ENCODE measurements at places on chromosomes 5 and 9.

DNA sequence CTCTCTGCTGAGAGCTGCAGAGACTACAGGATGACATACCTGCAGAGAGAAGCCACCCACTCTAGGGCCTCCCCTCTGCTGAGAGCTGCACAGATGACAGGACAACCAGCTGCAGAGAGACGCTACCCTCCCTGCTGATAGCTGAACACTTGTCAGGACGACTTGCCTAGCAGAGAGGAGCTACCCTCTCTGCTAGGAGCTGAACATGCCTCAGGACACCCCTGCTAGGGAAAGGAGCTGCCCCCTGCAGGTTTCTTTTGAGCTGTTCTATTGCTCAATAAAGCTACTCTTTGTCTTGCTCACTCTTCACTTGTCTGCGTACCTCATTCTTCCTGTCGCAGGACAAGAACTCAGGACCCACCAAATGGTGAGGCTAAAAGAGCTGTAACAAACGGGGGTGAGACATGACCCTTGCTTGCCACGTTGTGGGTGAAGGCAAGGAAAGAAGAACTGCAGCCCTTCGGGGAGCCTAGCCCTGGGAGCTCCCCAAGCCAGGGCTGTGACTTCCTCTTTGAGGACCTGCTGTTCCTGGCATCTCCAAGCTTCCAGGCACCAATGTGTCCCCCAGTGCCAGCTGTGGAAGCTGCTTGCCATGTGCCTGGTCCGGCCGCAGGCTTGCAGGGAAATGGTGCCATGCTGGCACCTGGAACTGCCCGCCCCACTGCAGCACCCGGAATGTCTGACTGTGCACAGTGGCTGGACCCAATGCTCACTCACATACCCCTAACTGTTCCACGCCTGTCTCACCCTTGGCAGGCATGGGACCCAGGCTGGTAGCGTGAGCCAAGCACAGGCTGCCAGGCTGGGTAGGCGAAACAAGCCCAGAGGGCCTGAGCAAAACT, 5.1 kb upstream of the TESK1 start:
- DNase-seq = no peak

DNA sequence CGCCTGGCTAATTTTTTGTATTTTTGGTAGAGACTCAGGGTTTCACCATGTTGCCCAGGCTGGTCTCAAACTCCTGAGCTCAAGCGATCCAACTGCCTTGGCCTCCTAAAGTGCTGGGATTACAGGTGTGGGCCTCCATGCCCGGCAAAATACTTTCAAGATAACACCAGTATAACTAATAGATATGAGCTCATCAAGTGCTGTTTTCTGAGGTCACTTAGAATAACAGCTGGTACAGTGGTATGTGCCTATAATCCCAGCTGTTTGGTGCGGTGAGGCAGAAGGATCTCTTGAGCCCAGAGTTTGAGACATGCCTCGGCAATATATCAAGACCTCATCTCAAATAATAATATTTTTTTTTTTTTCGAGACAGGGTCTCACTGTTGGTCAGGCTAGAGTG, 30.5 kb upstream of the CREBRF start:
- DNase-seq = peak; percentile 21

GRCh38 chr5:4855036-4855435, 285.1 kb upstream of the ADAMTS16 start:
- no peak for DNase-seq

- DNase-seq = no peak
These were observed 4.3 kb downstream of the RAI14 start for GRCh38 chr5:34660444-34660843.

DNA sequence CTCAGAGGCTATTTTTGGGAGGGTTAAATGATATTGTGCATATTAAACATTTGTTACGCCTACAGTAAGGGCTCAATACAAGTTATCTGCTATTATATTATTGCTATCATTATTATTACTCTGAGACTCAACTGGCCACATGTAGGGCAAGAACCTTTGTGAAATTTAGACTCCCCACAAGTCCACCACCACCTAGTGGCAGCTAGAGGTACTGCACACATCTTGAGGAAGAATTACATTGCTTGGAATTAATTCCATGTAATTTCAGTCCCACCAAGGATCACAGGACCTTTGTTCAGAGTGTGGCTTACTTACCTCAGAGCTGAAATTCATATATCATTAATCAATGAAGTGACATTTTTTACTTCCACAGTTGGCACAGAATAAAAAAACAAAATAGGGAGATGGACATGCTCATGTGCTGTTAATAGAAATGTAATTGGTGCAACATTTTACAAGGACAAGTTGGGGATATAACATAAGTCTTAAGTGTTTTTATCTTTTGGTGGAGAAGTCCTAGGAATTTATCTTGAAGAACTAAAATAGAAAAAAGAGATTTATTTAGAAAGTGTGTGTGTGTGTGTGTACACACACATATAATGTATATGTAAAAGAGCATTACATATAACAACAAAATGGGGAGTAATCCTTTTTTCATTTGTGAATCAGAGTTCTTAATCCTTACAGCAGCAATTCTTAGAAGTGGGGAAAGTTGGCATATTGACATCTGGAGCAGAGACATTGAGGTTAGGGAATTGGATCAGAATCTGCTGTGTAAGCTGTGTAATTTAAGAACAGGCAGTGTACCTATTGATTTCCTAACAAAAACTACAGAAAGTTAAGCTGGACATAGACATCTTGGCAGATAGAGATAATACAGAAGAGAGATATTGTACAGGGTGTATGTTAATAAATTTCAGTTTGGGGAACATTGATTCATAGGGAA, 11.2 kb downstream of the MSANTD3 start:
- peak; percentile 86 for DNase-seq

GRCh38 chr9:68794898-68795297, 89.9 kb downstream of the PIP5K1B start:
- no peak for DNase-seq

- DNase-seq = no peak
These were observed 163.8 kb upstream of the TRPM3 start for GRCh38 chr9:71285191-71285656.

GRCh38 chr9:110880189-110880588, 158.1 kb downstream of the LPAR1 start:
- no peak for DNase-seq

DNA sequence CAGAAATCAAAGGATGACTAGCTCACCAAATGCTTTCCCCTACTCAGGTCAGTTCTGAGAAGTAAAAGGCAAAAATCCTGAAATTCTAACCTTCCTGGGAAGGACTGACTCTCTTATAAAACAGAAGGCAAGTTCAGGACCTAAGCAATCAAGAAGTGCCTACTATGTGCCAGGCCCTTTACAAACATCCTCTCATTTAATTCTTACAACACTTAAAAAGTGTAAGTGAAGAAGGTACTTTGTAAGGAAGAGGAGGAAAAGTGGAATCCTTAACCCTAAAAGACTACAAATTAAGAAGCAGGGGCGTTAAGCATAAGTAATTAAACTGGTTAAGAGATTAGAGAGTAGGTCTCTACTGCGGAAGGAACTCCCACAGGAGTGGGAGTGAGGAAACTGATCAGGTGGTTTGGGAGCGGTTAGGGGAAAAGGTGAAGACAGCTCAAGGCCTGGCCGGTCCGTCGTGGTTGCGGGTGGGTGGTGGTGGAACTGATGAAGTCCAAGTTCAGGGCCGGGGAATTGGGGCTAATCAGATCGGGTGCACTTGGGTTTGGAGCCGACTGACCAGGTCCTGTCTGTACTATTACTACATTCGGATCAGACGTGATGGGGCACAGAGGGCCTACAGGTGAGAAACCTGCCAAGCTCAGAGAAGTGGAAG, 839 bp downstream of the MED27 start:
- DNase-seq = no peak

DNA sequence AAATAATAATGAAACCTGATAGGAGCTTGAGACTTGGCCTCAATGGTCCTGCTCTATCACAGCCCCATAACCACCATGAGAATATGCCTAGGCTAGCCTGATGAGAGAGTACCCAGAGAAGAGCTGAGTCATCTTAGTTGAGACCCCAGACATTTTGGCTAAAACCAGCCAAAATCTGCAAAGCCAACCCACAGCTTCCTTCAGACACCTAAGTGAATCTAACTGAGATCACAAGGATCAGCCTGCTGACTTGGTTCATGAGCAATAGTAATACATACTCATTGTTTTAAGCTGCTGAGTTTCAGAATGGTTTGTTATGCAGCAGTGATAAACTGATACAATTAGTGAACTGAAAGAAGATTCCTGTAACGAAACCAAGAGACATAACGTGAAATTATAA, 473.7 kb upstream of the PTGER4 start:
- DNase-seq = no peak

GRCh38 chr5:79493596-79494345, 20.2 kb downstream of the HOMER1 start:
- DNase-seq = no peak

DNA sequence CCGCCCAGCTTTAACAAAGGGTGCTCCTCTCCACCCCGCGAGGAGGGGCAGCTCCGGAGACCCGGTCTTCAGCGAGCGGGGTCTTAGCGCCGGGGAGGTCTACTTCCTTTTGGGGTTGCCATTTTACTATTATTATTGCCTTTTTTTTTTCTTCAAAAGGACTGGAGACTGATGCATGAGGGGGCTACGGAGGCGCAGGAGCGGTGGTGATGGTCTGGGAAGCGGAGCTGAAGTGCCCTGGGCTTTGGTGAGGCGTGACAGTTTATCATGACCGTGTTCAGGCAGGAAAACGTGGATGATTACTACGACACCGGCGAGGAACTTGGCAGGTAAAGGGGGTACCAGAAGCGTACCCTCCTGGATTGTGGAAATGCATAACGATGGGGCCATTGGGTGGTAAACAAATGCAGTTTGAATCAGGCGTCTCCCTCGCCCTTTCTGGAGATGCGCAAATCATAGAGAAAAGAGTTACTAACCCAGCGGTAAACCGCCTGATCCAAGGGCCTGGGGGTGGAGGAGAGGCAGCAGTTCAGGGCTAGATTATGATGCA, 1.2 kb downstream of the DAPK1 start:
- no peak for DNase-seq

- DNase-seq = no peak
These were observed 163.8 kb upstream of the KLF4 start for GRCh38 chr9:107653263-107653821.

- no peak for DNase-seq
These were observed 65.7 kb upstream of the IL6ST start for GRCh38 chr5:56060276-56061110.

GRCh38 chr9:132415181-132415580, 5.2 kb downstream of the CFAP77 start:
- DNase-seq = no peak

- no peak for DNase-seq
These were observed 53.5 kb upstream of the SLC28A3 start for GRCh38 chr9:84394036-84394435.

- DNase-seq = no peak
These were observed 6.8 kb upstream of the TOR2A start for GRCh38 chr9:127741831-127742434.

GRCh38 chr9:113154946-113155345, 4.1 kb downstream of the SLC31A2 start:
- DNase-seq = no peak

GRCh38 chr9:137494104-137494544, 35.0 kb upstream of the NSMF start:
- DNase-seq = no peak

DNA sequence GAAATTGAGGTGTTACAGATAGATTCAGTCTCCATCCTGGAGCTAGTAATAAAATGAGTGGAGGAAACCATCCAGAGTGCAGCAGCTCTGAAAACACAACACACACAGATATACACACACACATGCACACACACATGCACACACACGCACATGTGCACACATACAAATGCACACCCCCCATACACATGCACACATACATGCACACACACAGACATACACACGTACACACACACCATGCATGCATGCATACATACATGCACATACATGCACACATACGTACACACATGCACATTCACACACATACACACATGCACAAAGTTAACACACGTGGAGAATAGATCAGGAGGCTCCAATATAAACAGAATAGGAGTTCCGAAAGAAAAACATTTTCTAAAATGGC, 21.0 kb upstream of the OBP2B start:
- DNase-seq = peak; percentile 19

GRCh38 chr9:33164138-33164809, 2.9 kb downstream of the B4GALT1 start:
- DNase-seq = no peak

- DNase-seq = no peak
These were observed 214.3 kb upstream of the GRIA1 start for GRCh38 chr5:153276151-153276550.

- no peak for DNase-seq
These were observed 561.3 kb upstream of the KLF4 start for GRCh38 chr9:108050894-108051293.

- peak; percentile 74 for DNase-seq
These were observed 725 bp downstream of the NDUFB6 start for GRCh38 chr9:32571969-32572899.

- no peak for DNase-seq
These were observed 1.8 kb downstream of the ZBTB34 start for GRCh38 chr9:126862104-126862761.

GRCh38 chr5:66558560-66558959, 37.6 kb upstream of the MAST4 start:
- no peak for DNase-seq

DNA sequence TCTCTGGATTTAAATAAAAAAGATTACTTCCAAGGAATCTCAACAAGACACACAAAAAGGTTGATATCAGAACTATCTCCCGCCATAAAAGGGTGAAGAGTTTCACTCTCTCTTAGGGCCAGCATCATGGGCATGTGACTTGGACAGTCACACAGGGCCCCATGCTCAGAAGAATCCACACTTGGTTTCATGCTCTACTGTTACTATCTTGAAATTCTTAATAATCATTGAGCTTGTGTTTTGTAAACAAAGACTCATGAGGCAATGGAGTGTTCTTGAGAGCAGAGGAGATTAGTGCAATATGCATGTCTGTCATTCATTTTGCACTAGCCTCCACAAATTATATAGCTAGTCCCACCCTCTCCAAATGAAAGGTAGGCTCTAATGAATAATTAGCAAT, 58.4 kb downstream of the HMHB1 start:
- no peak for DNase-seq
